ENCODE measurements at places on chromosomes 2 and 18.

DNA sequence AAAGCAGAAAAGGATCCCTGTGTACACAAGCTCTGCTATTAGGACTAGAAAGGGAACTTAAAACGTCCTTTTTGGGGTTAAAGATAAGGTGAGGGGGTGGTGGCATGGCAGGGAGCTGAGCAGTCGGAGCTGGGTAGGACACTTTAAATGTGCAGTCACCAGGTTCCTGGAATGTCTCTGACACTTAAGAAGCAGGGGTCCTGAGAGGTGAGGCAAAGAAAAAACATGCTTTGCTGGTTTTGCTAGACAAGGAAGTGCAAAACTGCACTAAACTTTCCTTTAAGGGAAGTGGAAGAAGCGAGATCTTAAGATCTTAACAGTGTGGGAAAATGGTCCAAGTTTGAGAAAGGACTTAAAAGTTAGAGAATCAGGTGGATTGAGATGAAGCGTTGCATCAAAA lies 99.5 kb upstream of the MAP3K20 start:
- DNase-seq: no peak

DNA sequence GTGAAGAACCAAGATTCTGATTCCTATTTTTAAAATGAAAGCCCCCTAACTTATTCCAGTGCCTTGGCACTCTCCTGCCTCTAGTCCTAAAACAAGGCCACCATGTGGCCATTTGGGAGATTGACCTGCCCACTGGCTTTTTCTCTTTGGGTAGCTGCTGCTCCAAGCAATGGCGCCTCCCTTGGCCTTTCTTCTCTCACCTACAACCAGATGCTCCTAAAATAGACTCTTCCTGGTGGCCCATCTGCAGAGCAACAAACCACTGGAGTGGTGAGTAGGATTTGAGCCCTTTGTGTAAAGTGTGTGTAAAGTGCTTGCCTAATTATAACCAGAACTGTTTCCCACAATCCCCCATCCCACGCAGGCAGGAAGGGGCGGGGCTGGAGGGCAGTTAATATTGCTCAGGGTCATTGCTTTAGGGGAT lies 114.2 kb downstream of the FHOD3 start:
- peak; percentile 12 for DNase-seq

GRCh38 chr18:28485918-28486317 lies 309.0 kb upstream of the CDH2 start:
- DNase-seq: no peak

GRCh38 chr2:190062053-190062452 lies 476 bp downstream of the MSTN start:
- no peak for DNase-seq

- no peak for DNase-seq
Observed at GRCh38 chr18:2108591-2108990, 462.7 kb downstream of the METTL4 start.

GRCh38 chr2:1748176-1748740 lies 3.9 kb upstream of the PXDN start:
- no peak for DNase-seq

DNA sequence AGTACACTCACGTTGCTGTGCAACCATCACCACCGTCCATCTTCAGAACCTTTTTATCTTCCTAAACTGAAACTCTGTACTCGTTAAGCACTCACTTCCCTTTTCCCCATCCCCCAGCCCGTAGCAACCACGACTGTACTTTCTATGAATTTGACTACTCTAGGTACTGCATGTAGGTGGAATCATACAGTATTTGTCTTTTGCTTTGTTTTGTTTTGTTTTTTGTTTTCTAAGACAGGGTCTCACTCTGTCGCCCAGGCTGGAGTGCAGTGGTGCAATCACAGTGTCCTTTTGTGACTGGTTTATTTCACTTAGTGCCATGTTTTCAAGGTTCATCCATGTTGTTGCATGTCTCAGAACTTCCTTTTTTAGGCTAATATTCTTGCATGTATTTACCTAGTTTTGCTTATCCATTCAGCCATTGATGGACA lies 7.0 kb upstream of the TYMS start:
- DNase-seq: no peak

DNA sequence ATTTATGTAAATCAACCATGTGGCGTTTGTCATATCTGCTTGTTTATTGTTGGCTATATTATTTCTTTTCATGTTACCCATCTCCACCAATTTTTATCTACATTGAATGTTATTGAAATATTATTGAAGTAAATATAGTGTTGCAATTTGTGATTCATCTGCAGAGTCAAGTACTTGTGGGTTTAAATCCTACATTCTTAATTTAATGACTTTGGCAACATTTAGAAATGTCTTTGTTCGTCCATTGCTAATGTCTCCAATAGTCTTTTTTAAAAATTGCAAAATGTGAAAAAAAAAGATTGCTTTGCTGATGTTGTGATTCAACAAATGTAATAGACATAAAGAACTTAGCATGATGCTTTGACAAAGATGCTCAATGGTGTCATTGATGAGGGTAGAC lies 1572.8 kb upstream of the PIK3C3 start:
- DNase-seq: no peak

- DNase-seq: no peak
Observed at GRCh38 chr2:17625446-17625845, 85.0 kb downstream of the VSNL1 start.

Measured in neuronal stem cell (in vitro differentiated cells).